ENCODE measurements at places on chromosomes 11 and 22.

GRCh38 chr11:66696146-66696545, 18.5 kb upstream of the RBM4B start:
- DNase-seq: no peak

DNA sequence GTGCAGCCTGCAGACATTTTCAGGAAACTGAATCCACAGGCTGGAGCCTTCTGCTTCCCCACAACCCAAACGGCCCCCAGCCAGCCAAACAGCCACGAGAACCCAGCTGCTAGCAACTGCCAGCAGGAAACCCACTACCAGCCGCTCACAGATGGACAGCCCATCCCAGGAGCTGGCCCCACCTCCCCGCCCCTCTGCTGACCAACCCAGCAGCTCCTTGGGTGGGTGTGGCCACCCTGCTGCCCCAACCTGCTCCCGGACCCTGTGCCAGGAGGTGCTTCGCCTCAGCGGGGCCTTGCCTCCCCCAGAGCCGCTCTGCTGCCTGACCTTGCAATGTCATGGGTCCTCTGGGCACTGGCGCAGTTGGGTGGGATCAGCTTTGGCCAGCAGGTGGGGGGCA, 8.2 kb upstream of the CCDC188 start:
- no peak for DNase-seq

DNA sequence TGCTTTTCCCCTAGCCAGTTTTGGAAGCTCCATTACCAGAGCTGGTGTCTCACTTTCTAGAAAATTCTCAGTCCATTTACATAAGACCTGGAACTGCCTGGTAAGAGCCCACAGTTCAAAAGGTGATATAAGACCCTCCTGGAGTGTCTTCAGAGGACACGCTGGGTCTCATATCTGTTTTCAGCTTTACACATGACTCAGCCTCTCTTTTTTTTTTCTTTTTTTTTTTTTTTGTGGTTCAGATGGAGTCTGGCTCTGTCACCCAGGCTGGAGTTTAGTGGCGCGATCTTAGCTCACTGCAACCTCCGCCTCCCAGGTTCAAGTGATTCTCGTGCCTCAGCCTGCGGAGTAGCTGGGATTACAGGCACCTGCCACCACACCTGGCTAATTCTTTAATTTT, 30.7 kb downstream of the WEE1 start:
- DNase-seq: no peak

GRCh38 chr11:34719303-34719848, 98.5 kb downstream of the EHF start:
- DNase-seq: no peak

DNA sequence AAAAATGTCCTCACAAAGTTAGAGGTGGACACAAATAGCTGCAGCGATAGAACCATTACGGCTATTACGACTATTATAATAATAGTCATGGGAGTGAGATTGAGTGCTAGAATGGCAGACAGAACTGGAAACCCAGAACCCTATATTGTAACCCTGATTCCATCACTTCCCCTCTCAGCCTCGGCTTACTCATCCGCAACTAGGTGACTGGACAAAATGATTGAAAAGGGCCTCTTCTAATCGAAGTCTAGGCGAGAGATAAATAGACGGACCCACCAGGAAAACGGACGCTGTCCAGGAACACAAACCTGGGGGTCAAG, 629 bp downstream of the PSMA1 start:
- no peak for DNase-seq

GRCh38 chr11:128473636-128474035, 113.7 kb downstream of the ETS1 start:
- no peak for DNase-seq

GRCh38 chr11:61146416-61146815, 14.8 kb downstream of the VPS37C start:
- DNase-seq: no peak

DNA sequence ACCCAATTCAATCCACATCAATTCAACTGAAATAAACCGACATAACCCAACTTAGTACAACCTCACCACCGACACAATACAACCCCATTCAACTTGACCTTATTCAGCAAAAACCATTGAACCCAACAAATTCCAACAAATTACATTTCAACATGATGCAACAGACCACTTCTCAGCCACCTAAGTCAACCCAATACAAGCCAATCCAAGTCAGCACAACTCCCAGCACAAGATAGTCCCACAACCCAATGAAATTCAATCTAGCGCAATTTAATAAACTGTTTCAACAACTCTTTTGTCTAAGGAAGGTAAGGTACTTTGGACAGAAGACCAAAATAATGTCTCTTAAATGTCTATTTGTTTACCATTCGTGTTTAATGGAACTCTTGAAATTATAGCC, 226.0 kb downstream of the MIAT start:
- DNase-seq: no peak

- DNase-seq: no peak
These were observed 25.7 kb downstream of the OPCML start for GRCh38 chr11:133506551-133507094.

- no peak for DNase-seq
These were observed 29.6 kb downstream of the DHCR7 start for GRCh38 chr11:71418643-71419042.

DNA sequence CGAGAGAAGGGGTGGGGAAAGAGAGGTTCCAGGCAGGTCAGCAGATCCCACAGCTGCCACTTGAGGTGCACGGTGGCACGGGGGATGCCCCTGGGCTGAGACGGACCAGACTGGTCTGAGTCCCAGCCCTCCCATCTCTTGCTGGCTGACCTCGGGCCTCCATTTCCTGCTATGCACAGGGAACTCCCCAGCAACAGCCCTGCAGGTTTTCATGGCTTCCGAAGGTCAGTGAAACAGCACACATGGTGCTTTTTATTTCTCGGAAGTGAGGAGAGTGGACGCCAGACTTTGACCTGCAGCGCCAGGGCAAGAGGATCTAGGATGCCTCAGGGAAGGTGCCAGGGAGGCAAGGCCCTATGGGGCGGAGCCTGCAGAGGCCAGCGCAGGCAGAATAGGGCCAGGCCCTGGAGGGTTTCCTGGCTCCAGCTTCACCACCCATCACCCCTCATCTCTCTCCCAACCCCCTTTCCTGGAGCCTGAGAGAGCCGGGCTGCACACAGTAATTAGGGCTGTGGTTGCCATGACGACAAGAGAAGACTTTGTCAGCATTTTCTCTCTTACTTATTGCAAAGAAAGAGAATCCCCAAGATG, 29.5 kb downstream of the SLC22A12 start:
- DNase-seq: no peak

DNA sequence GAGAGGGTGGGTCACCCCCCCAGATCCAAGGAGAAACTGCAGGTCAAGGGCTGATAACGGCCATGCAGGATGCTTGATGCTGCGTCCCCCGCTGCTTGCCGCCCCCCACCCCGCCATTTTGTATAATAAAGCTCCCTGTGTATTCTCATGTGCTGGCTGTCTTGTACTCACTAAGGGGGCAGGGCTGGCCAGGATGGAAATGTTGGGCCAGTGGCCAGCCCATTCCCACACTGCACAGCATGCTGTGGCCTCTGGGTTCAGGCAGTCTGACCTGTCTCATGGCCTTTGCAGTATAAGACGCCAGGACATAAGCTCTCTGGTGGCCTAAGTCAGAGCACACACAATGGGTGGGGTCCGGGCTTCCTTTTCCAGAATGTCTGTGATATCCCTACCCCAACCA, 421 bp upstream of the PRR33 start:
- no peak for DNase-seq

GRCh38 chr11:58495906-58496305, 12.0 kb downstream of the OR5B21 start:
- no peak for DNase-seq

DNA sequence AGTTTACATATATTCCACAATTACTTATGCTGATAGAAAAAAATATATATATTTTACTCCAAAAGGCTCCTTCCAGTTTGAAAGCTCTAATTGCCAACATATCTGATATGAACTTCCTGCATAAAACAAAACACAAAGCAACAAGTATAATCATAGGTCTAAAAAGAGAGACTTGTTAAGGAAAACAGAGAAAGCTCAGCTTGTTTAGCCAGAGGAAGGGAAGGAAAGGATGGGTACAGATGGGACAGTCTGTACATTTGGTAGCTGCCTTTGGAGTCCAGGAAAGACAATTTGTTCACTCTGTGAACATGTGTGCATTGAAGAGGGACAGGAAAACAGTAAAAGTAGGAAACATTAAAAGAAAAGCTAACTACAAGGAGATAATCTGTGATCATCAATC, 45.7 kb upstream of the AKIP1 start:
- no peak for DNase-seq

- no peak for DNase-seq
These were observed 20.4 kb downstream of the RNF141 start for GRCh38 chr11:10520562-10520961.

- no peak for DNase-seq
These were observed 92.1 kb downstream of the WNT11 start for GRCh38 chr11:76114238-76114637.

GRCh38 chr11:44340656-44341055, 30.7 kb upstream of the ALX4 start:
- DNase-seq: no peak

- no peak for DNase-seq
These were observed 182.7 kb downstream of the BLID start for GRCh38 chr11:121933294-121933693.

- no peak for DNase-seq
These were observed 125.9 kb downstream of the TEAD1 start for GRCh38 chr11:12800032-12800671.

DNA sequence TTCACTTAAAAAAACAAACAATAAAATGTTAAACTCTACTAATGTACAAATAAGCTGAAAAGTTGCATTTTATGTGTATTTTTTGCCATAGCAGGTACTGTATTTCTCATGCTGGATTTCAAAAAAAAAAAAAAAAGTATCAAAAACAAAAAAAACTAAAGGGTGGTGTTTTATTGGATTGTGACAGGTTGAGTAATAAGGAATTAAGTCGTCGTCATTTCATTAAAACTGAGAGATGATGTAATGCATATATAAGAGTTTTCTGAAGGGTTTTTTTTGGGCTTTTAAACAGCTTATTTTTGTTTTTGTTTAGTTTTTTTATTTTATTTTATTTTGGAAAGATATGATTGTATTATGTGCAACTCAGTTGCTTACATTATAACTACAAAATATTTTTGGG, 10.9 kb upstream of the ADSL start:
- DNase-seq: no peak

DNA sequence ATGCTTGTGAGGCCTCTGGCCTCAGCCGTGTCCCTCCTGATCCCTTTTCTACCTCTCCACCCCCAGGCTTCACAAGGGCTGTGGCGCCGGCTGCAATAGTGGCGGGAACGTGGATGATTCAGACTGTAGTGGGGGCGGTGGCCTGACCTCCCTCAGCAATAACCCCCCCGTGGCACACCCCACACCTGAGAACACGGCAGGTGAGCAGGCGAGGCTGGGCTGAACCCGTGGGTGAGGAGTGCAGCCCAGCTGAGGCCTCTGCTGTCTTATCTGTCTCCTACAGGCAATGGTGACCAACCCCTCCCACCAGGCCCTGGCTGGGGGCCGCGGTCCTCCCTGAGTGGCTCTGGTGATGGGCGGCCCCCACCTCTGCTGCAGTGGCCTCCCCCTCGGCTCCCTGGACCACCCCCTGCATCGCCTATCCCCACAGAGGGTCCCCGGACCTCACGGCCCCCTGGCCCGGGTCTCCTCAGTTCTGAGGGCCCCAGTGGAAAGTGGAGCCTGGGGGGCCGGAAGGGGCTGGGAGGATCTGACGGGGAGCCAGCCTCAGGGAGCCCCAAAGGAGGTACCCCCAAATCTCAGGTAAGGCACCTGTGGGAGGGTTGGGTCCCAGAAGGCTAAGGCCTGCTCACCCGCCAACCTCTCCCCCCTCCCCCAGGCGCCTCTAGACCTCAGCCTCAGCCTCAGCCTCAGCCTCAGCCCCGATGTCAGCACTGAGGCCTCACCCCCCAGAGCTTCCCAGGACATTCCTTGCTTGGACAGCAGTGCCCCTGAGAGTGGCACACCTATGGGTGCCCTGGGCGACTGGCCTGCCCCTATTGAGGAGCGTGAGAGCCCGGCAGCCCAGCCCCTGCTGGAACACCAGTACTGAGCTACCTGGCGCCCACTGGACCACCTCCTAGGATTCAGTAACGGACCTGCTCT, 1.5 kb upstream of the SIPA1 start:
- no peak for DNase-seq

DNA sequence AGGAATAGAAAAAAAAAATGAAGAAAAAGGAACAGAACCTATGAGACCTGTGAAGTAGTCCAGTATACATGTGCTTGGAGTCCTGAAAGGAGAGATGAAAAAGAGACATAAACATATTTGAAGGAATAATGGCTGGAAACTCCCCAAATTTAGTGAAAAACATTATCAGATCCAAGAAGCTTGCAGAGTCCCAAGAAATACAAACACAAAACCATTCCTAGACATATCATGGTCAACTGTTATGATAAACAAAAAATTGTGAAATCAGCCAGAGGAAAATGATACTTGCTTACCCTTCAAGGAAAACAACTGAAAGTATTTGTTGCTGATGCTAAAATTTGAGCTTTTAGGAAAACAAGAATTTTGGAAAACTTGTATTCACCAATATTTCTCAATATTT, 250.1 kb downstream of the DDX10 start:
- DNase-seq: no peak

DNA sequence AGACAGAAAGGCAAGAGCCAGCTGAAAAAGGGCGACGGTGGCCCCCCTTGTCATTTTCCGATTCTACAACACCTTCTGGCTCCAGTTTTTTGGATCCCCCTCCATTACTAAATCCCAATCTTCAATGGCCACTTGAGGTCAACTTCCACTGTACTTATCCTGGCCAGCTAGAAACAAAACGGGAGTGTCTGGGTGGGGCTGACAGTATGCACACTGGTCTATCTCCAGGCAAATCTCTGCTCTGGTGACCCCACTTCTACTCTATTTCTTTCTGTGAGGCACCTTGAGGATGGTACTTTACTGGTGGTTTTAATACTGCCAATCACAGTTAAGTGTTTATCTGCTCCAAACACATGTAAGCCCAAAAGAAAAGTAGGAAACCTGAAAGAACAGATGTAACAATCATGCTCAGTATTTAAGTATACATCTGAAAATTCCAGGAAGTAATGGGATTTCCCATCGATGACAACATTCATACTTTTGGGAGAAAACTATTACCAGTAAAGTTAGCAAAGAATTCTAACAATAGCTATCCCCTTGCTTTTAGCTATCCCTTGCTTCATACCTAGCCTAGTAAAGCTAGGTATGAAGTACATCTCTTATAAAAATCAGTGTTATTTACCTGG, 16.0 kb downstream of the CDON start:
- no peak for DNase-seq

- no peak for DNase-seq
These were observed 55.6 kb downstream of the ATG16L2 start for GRCh38 chr11:72869831-72870230.

DNA sequence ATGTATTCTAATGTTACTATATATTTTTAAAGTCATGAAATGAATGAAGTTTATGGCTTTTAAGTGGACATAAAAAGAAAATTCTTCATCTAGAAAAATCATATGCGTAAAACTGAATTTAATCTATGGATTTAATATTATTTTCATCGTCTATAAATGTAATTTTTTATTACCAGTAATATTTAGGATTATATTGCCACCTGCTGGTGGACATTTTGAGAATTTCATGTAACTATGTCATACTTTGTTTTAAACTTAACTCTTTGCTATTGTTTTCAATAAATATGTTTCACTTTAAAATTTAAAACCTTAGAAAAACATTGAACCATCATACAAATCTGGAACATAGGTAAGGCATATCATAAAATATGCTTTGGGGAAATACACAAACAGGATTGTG, 66.5 kb upstream of the CEP126 start:
- DNase-seq: no peak

All from stimulated activated CD8-positive, alpha-beta memory T cell treated with anti-CD3 and anti-CD28 coated beads, Interleukin-7, amount 100 ng/mL, for 4 hours (primary cell).